ENCODE measurements at places on chromosomes 7 and 10.

GRCh38 chr10:110220398-110220797, 13.0 kb downstream of the MXI1 start:
- DNase-seq: no peak

DNA sequence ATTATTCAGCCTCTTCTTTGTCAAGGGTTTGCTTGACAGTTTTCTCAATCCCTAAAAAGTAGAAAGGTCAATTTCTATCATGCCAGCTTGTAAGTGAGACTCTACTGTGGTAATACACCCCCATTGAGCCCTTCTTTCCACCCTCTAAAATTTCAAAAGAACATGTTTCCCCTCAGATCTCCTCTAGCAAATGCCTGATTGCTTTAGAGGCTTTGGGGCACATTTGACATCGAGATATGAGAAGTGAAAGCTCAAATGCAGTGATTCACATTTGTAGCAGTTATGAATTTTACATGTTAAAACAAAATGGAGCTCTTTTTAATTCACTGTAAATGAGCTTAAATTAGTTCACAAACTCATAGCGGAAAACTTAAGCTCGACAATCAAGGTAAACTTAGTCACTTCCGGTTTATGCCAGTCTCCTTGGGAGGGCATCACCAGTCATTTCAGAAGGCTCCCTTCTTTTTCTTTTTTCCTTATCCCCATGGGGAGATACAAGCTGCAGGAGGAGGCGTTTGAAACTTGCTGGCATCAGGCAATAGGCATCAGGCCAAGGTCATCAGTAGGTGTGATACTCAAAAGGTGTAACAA, 55.3 kb upstream of the ADO start:
- no peak for DNase-seq

DNA sequence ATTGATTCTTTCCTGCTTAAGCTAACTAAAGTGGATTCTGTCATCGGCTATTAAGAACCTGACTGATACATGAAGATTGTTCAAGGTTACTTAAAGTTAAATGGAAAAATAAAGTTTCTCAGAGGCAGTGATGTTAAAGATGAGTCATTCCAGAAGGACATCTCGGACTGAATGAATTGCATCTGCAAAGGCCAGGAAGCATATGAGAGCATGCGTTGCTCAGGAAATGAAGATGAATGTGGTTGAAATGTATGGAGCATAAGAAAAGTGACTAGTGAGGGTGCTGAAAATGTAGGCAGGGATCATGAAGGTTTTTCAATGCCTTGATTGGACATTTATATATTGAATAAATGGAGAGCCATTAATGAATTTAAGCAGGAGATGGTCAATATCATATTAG, 133.9 kb upstream of the GHITM start:
- DNase-seq: no peak

GRCh38 chr10:72238392-72239175, 22.5 kb upstream of the ASCC1 start:
- DNase-seq: no peak

- DNase-seq: no peak
Observed at GRCh38 chr7:42692621-42693020, 219.2 kb downstream of the C7orf25 start.

- no peak for DNase-seq
Observed at GRCh38 chr10:79970062-79970461, 21.2 kb upstream of the SFTPD start.

GRCh38 chr10:92327445-92328433, 36.8 kb downstream of the MARCHF5 start:
- DNase-seq: no peak

DNA sequence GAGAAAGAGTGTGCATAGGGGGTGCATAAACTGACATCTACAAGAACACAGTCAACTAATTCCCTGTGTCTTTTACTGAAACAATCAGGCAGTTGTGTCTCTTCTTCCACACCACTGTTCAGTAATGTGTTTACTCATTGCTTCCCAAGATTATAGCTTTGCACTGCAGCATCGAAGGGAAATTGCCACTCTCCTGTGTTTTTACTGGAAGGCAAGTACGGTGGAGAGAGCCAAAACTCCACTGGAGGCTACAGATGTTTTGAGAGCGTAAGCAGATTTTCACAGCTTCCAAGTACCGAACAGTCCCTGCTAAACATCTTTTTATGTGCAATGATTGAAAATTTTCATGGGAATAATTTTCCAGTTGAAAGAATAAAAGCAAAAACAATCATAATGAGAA, 510.5 kb upstream of the AKR1E2 start:
- peak; percentile 46 for DNase-seq

GRCh38 chr7:151838861-151839381, 38.0 kb downstream of the PRKAG2 start:
- no peak for DNase-seq

- no peak for DNase-seq
Observed at GRCh38 chr7:43942250-43942649, 16.0 kb downstream of the UBE2D4 start.

GRCh38 chr7:2129323-2130095, 103.2 kb downstream of the MAD1L1 start:
- no peak for DNase-seq

DNA sequence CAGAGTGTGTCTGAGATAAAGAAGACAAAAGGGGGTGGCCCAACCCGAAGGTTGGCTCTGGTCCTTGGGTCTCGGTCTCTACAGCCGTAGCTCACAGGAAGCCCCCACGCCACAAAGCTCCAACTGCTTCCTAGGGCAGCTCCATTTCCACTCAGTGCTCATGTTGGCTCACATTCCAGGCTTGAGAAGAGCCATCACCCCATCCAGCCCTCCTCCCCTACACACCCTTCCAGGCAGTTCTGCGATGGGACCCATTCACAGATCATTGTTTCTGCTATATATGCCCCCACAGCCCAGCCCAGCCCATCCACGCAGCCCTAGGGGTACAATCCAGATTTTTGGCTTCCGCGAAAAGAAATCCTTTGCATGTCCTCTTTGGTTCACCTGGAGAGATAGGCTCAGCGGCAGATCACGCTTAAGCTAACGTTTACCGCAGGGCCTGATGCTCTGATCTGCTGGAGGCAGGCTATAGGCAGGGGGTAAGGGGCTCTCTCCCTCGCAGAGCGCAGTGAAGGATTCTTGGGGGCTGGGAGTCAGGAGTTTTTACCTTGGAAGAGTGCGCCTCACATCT, 6.2 kb upstream of the HOXA11 start:
- DNase-seq: no peak

- no peak for DNase-seq
Observed at GRCh38 chr10:43287056-43288007, 20.5 kb upstream of the RASGEF1A start.

GRCh38 chr10:94194256-94194655, 168.5 kb downstream of the NOC3L start:
- peak; percentile 40 for DNase-seq
